ENCODE measurements at places on chromosomes 2 and 18. TPM values are rescaled to one million over a fixed set of nuclear protein-coding genes. Genes with fewer than 3 reads are reported as not detected.
A peak's percentile ranks its signal among the peaks of the same experiment; 100 is the strongest.

Gene HOXD12
- total RNA-seq = not detected

Gene ITPRIPL1
- 9.3 TPM for total RNA-seq

GRCh38 chr2:67642046-67642382, 244.9 kb downstream of the ETAA1 start:
- H3K36me3 ChIP-seq = no peaks in the 10 kb centered on the region
- H3K27me3 ChIP-seq = no peaks in the 10 kb centered on the region
- H3K4me1 ChIP-seq = no peaks in the 10 kb centered on the region
- H3K4me3 ChIP-seq = no peak overlapping the region
- no peak for DNase-seq
- H3K27ac ChIP-seq = no peak overlapping the region

Gene DSG2
- total RNA-seq = 144 TPM

Gene CASP10
- total RNA-seq = 3.5 TPM

Gene POTEC
- not detected for total RNA-seq

Gene CCL20
- total RNA-seq = not detected

- no peak overlapping the region for H3K4me3 ChIP-seq
- H3K27ac ChIP-seq = no peak overlapping the region
- no peaks in the 10 kb centered on the region for H3K4me1 ChIP-seq
- H3K27me3 ChIP-seq = no peaks in the 10 kb centered on the region
- H3K36me3 ChIP-seq = peaks cover 28% of the 10 kb centered on the region
These were observed 18.8 kb downstream of the FARSB start for GRCh38 chr2:222637067-222637466.

Gene TTC27
- total RNA-seq = 41.3 TPM

DNA sequence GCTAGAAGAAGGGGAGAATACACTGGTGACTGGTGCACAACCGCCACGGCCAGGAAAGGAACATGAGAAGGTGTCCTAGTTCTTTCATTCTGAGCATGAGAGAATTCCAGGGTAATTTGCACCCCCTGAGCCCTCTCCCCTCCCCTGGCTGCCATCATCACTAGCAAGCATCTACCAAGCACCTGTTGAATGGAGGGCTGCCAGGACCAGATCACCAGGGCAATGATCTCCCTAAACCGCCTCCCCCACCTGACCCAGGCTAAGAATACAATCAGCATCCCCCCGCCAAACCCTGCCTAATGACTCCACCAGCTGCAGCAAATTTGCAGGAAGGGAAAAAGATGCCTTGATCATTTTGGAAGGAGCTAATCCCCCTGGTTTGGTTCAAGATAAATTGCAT, 100.2 kb downstream of the STPG4 start:
- DNase-seq = no peak
- no peak overlapping the region for H3K4me3 ChIP-seq
- no peak overlapping the region for H3K27ac ChIP-seq
- H3K4me1 ChIP-seq = peaks cover 18% of the 10 kb centered on the region

- H3K4me1 ChIP-seq = peaks cover 11% of the 10 kb centered on the region
- no peaks in the 10 kb centered on the region for H3K36me3 ChIP-seq
- no peak for DNase-seq
- H3K4me3 ChIP-seq = no peak overlapping the region
These were observed 101.3 kb downstream of the INHBB start for GRCh38 chr2:120447127-120447785.

Gene HRH4
- total RNA-seq = 0.17 TPM

GRCh38 chr2:137888845-137889244, 75.4 kb upstream of the HNMT start:
- no peak overlapping the region for H3K27ac ChIP-seq
- peak; percentile 75 for DNase-seq
- H3K36me3 ChIP-seq = no peaks in the 10 kb centered on the region

DNA sequence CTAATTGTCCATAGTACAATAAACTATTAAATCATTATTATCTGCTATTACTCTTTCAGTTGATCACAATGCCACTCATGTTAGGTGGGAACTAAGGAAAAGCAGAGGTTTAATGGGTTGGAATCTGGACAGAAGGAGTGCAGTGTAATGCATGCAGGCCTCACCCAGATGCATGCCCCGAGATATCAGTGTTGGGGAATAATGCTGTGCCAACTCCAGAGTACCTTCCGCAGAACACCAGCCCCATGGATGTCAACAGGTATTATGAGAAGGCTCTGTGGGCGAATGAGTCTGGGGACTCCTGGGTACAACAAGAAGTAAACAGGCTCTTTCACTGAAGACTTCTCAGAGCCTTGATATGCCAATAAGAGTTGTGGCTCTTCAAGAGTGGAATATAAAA, 377.4 kb downstream of the ALK start:
- H3K4me1 ChIP-seq = no peaks in the 10 kb centered on the region
- H3K27me3 ChIP-seq = no peaks in the 10 kb centered on the region
- no peak overlapping the region for H3K4me3 ChIP-seq
- DNase-seq = no peak
- H3K36me3 ChIP-seq = no peaks in the 10 kb centered on the region

DNA sequence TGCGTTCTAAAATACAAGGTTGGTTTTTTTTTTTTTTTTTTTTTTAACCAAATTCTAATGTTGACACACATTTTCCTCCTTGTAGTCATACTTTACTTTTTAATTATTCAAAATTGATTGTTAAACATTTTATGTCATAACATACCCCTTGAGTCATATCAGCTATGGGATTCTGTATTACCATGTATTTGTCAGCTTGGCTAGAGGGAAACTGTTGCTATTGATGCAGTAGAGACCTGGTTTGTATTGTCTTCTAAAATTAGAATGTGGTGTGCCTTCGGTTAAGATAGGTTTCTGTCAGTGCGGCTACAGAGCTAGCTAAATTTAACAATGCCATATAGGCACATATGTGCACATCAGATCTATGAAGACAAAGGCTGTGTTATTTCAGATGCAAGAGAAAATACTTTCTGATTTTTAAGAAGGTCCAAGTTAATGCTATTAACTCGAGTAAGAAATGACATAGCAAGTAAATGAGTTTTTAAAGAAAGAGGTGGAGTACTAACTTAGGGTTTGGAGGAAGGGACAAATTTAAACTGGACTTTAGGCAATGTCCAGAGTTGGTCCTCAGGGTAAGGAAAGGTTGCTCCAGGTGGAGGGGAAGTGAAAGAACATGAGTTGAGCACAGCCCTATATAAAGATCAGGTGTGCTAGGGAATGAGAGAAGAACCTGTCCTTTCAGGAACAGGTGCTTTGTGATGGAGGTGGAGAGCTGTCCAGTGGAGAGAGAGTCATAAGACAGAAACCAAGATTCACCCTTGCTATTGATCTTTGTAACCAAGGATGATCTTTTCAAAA, 152.3 kb downstream of the PRPF40A start:
- no peaks in the 10 kb centered on the region for H3K4me1 ChIP-seq
- no peaks in the 10 kb centered on the region for H3K27me3 ChIP-seq
- DNase-seq = no peak
- H3K4me3 ChIP-seq = no peak overlapping the region

Gene IL1RN
- total RNA-seq = not detected

DNA sequence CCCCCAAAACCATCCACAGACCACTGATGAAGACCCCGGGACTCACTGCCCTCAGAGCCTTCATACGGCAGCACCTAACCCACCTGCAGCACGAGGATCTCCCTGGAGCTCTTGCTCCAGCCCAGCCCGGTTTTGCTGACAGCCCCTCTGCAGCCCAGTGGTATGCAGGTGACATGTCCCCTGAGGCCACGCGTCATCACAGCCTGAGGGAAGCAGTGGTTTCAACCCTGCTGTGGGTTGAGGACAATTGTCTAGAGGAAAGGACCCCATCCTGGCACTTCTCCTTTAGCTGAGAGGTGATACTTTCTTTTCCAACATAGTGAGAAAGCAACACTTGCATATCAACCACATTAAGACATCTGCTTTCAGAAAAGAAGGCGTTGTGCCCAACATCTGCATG, 134.0 kb downstream of the SEPTIN10 start:
- no peak overlapping the region for H3K27ac ChIP-seq
- no peak overlapping the region for H3K4me3 ChIP-seq
- no peak for DNase-seq

DNA sequence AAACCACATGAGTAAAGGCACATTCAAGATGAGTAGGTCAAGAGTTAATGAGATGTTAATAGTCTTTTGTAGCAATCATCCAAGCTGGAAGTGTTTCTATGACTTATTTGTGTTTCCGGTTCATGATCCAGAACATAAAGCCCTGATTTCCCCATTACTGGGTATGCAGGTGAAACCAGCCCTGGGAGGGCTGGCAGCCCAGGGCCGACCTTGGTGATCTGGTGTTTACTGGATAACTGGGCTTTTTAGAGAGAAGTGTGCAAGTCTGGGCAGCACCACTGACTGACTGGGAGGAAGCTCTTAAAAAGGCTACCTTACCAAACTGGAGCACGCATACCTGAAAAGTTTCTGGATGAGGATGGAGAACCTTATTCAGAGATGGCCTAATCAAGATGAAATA, 431.6 kb upstream of the VRK2 start:
- no peaks in the 10 kb centered on the region for H3K27me3 ChIP-seq
- no peaks in the 10 kb centered on the region for H3K36me3 ChIP-seq
- no peak for DNase-seq
- H3K4me1 ChIP-seq = no peaks in the 10 kb centered on the region

GRCh38 chr18:21759836-21760235, 19.2 kb downstream of the MIB1 start:
- no peaks in the 10 kb centered on the region for H3K36me3 ChIP-seq
- DNase-seq = no peak
- H3K4me3 ChIP-seq = no peak overlapping the region
- H3K27ac ChIP-seq = no peak overlapping the region
- H3K27me3 ChIP-seq = no peaks in the 10 kb centered on the region
- H3K4me1 ChIP-seq = peaks cover 17% of the 10 kb centered on the region

- no peaks in the 10 kb centered on the region for H3K27me3 ChIP-seq
- no peak overlapping the region for H3K27ac ChIP-seq
- no peaks in the 10 kb centered on the region for H3K36me3 ChIP-seq
- DNase-seq = no peak
These were observed 98.1 kb downstream of the HS1BP3 start for GRCh38 chr2:20552847-20553246.

Gene STARD6
- not detected for total RNA-seq

Gene ACADL
- total RNA-seq = 0.39 TPM
